ENCODE measurements at places on chromosomes 11 and 22.

GRCh38 chr11:26018336-26018735 lies 313.6 kb upstream of the ANO3 start:
- DNase-seq = no peak

DNA sequence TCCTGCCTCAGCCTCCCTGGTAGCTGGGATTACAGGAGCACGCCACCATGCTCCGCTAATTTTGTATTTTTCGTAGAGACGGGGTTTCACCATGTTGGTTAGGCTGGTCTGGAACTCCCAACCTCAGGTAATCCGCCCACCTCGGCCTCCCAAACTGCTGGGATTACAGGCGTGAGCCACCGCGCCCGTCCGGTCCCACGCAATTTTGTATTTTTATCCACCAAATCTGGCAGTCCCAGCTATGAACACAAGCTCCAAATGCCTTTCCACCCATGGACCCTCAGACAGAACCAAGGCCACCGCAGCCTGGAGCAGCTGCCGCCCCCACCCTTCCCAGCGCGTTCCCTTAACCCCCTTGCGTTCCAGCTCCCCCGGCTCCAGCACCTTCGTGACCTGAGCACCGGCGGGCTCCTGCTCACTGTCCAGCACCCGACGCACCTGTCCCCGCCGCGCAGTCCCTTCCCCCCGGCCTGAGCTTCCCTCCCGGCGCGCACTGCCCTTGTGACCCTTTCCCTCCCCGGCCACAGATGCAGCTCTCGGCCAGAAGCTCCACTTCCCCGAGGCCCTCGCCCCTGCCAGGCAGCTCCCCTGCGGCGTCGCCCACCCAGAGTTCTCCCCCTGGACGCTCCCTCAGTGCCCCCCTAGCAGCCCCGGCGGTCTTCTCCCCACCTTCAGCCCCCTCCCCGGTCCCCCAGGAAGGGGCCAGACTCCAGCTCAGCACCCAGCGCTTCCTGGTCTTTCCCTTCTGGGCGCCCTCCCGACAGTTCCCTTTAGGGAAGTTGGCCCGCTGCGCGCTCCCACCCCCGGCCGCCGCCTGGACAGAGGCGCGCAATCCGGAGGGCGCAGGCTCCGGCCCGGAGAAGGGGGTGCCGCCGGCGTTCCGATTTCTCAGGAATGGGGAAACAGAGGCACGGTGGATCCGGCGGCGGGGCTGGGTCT lies 5.6 kb upstream of the ZBED4 start:
- DNase-seq = no peak

DNA sequence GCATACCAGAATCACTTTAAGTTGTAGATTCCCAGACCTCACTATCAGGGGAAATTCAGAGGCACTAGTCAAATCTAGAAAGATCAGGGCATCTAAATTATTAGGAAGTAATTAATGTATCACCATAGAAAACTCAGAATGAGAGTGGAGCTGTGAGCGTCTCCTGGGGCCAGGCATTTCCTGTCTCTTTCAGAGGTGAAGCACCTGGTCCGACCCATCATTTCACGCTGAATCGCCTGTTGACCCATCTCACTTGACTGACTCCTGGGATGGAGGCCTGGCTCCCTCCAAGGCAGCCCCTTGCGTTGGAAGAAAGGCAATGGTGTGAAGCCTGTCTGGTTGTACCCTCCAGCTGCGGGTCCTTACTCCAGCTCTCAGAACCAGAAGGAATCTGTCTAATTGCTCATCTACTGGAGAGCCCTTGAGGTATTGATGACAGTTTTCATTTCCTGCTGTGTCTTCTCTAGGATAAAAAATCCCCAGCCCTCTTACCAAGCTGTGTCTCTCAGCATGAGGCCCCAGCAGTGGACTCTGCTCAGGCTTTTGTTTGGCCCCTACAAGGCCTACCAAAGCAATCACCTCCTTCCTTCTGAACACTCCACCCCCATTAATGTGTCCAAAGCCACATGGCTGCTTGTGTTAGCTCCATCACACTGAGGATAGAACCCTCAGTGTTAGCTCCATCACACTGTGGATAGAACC lies 93.2 kb upstream of the SYT13 start:
- no peak for DNase-seq

DNA sequence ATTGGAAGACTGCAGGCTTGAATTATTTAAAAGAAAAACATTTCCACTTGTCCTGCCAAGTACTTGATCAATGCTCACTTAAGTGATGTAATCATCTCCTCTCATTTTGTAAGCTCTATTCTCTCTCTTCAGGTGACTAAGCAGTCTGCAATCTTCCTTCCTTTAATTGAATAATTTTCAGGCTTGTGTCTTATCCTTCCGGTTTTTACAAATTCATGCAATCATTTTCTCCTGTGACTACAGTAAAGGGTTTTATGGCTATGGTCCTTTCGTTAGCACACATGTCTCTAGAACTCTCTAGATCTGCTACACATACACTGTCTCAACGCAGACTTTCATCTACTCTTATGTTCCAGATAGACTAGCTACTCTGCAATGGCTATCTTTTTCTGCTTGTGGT lies 12.6 kb upstream of the UPB1 start:
- DNase-seq = no peak

DNA sequence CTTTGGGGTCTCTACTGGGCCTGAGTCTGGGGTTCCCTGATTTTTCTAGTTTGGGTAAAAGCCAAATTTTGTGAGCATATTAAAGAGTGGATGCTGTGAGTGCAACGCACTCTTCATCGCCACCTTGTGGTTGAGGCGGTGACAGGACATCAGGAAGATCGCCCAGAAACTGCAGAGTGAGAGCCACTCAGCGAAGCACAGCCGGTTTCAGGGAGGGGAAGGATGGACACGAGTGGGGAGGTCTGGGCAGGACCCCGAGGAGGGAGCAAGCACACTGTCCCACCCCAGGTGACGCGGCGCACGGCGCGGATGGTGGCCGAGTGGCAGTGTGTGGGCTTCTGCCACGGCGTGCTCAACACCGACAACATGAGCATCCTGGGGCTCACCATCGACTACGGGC lies 9.1 kb downstream of the SELENOO start:
- peak; percentile 82 for DNase-seq

- no peak for DNase-seq
Measured at GRCh38 chr11:119538753-119539152, 115.8 kb upstream of the THY1 start.

- no peak for DNase-seq
Measured at GRCh38 chr11:73320763-73321603, 12.9 kb downstream of the ARHGEF17 start.

Measured in GM12892 (cell line).